ENCODE measurements at places on chromosomes 12 and 14. TPM values are rescaled to one million over a fixed set of nuclear protein-coding genes. Genes with fewer than 3 reads are reported as not detected.

GRCh38 chr12:48311313-48311712 is 39.4 kb downstream of the ZNF641 start:
- DNase-seq: no peak

DNA sequence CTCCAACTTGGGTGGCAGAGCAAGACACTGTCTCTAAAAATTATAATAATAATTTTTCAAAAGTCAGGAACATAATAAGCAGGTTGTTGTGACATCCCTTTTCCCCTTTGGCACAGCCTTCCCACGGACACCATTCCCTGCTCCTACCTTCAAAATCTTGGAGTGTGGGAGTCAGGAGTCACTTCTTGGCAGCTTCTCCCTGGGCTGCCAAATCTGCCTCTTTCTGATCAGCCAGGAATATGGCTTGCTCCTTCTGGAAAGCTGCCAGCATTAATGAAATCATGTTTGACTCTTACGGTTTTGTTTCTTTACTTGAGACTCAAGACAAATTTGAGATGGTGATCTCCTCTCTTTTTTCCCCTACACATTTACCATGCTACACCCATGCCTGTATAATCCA is 391.4 kb upstream of the SYT1 start:
- DNase-seq: no peak

DNA sequence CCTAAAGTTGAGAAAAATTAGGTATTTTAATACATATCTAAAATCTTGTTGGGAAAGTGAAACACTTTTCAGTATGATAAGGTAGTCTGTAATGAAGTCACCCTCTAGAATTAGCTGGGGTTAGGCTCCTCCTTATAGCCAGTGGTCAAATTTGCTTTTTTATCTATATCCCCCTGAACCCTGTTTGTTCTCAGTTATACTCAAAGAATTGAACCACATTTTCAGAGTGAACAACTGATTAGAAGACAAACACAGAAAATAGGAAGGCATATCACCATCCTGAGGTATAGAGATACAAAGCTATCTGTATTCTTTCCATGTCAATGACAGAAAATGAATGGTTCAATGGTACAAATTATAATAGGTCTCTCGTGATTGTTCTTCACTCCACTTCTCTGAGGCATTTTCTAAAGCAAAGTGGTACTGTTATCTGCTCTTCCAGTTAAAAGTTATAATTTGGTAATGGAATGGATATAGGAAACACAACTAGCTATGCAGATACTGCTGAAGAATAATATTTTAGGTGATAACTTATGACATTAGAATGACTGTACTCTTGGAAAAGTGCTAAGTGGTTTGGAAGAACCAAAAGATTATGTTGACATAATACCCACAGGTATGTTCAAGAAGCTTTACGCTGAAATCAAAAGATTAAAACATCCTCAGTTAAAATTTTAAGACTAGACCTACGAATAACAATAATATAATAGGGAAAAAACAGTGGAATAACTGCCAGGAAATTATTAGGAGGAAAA is 27.6 kb downstream of the WASHC3 start:
- no peak for DNase-seq

GRCh38 chr14:99064262-99064954 is 207.6 kb downstream of the BCL11B start:
- no peak for DNase-seq

DNA sequence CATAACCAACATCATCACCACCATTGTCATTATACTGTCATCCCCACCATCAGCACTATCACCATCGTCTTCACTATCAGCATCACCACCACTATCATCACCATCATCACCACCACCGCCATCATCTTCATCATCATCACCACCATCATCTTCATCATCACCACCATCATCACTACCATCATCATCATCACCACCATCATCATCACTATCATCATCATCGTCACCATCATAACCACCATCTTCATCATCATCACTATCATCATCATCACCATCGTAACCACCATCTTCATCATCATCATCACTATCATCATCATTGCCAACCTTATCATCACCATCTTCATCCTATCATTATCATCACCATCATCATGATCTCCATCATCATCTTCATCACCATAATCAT is 39.0 kb downstream of the SVOP start:
- no peak for DNase-seq

GRCh38 chr12:114701104-114701414 is 17.1 kb upstream of the TBX3 start:
- DNase-seq: no peak

DNA sequence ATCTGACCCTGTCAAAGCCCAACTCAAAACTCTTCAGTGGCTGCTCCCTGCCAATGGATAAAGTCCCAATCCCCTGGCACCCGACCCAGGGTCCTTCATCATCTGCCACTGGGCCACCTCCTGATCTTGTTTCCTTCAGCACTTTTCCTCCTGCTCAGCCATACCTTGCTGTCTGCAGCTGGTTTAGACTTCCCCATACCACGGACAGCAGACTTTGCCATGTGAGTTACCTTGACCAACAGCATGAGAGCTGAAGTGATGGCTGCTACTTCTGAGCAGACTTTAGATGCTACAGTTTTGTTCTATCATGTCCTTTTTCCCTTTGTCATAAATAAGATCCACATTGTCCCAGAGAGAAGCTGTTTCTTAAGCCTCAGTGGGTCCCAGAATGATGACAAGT is 33.3 kb upstream of the STON2 start:
- DNase-seq: no peak

- DNase-seq: no peak
Observed at GRCh38 chr12:103799857-103800771, 40.9 kb downstream of the NT5DC3 start.

GRCh38 chr12:94309373-94309772 is 150.3 kb downstream of the CEP83 start:
- no peak for DNase-seq

GRCh38 chr12:49543914-49544815 is 5.3 kb downstream of the KCNH3 start:
- no peak for DNase-seq

- DNase-seq: no peak
Observed at GRCh38 chr12:121939186-121939585, 20.8 kb downstream of the CFAP251 start.

- DNase-seq: no peak
Observed at GRCh38 chr12:71639341-71639760, 24.3 kb downstream of the ZFC3H1 start.

DNA sequence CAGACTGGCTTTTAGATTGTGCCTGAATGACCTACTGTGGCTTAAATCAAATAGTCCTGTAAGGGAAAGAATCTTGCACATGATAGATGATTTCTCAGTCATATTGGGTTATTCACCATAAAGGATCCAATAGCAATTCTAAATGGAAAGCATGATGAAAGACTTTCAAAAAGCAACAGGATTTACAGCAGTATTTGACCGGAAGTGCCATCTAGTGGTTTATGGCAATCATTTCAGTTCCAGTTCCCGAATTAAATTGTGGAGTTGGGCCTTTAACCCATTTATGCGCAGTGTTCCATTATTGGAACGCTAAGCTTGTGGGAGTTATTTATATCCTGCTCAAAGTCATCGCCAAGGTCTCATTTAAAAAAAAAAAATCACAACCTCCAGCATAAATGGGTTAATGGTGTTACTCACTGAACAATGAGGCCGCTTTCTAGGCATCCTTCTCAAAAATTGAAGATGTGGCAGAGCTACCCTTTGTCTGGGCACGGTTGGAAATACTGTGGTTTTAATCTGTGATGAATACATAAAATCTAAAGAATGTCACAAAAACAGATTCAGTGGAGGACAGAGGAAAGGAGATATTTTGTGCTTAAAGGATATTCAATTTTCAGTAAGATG is 60.8 kb upstream of the REP15 start:
- DNase-seq: no peak

The PIANP gene
- 0.75 TPM for total RNA-seq

The CMA1 gene
- 0.33 TPM for total RNA-seq

The RBP5 gene
- total RNA-seq: 1.3 TPM

The IAPP gene
- total RNA-seq: not detected

The HHIPL1 gene
- 0.17 TPM for total RNA-seq
